ENCODE measurements at places on chromosomes 5 and 9.

DNA sequence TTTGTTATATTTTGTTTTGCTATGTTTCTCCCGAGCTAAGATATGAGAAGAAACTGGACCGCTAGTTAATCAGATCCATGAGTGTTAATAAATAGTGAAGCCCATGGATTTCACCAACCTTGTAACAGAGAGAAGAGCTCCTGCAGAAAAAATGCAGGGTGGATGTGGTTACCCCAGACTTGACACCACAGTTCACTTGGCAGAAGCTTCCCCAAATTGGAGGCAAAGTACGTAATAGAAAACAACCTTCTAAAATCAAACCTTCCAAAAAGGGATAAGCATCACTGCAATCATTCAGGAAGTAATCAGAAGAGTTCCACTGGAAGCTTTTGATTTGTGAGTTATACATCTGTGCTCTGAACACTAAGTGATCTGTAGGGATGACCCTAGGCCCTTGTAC, 267.5 kb downstream of the ACTL7B start:
- DNase-seq = no peak

DNA sequence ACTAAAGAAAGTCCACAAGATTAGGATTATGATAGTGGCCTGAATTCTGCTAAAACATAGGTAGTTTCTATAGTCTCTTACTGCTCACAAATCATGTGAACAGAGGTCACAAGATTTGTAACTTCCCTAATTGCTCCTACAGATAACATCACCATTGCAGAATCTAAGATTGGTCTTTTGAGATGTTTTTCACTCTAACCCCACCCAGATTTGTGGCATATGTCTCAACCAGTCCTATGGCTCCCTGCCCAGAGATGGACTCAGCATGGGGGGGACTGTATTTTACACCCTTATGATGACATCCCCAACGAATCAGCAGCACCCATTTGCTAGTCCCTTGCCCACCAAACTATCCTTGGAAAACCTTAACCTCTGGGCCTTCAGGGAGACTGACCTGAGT, 1046.2 kb downstream of the CDH12 start:
- no peak for DNase-seq

GRCh38 chr9:136499071-136499934, 16.5 kb upstream of the SEC16A start:
- DNase-seq = no peak

GRCh38 chr9:137229903-137230704, 597 bp upstream of the SLC34A3 start:
- no peak for DNase-seq

GRCh38 chr5:107809201-107810034, 138.7 kb upstream of the EFNA5 start:
- DNase-seq = no peak

DNA sequence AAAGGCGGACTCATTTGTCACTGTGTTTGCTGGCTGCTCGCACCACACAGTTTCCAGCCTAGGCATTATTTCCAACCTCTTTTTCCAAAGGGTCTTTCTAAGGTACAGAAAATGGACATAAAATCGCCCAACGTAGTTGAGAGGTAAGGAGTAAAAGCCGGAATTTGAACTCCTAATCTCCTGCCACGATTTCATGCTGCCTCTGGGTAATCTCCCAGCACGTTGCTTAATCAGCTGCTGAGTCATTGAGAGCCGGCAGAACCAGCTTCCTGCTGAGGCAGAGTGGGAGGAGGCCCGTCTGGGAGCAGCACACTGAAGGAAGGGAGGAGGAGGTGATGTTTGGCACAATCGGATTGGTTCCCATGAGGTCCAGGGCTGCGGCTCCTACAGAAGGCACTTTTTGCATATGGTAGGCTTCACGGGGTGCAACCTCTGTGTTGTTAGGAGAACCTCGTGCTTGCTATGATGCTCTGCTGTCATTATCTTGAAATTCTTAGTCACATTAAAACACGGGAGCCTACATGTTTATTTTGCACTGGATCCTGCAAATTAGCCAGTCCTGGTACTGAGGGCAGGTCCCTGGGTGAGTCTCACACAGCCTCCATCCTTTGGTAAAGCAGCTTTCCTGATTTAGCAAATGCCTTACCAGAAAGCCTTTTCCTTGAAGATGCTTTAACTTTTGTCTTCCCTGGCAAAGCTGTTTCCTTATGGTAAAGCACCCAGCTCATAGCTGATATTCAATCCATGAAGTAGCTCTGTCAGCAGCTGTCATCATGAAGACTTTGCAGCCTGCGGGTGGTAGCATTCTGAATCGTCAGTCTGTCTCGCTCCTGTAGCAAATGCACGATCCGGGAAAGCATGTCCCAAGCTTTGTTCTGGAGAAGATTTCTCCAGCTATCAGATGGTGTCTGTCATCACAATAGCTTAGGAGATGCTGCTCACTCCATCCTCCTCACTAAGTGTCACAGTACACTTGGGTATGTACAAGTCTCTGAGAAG, 191.6 kb upstream of the MSX2 start:
- no peak for DNase-seq

DNA sequence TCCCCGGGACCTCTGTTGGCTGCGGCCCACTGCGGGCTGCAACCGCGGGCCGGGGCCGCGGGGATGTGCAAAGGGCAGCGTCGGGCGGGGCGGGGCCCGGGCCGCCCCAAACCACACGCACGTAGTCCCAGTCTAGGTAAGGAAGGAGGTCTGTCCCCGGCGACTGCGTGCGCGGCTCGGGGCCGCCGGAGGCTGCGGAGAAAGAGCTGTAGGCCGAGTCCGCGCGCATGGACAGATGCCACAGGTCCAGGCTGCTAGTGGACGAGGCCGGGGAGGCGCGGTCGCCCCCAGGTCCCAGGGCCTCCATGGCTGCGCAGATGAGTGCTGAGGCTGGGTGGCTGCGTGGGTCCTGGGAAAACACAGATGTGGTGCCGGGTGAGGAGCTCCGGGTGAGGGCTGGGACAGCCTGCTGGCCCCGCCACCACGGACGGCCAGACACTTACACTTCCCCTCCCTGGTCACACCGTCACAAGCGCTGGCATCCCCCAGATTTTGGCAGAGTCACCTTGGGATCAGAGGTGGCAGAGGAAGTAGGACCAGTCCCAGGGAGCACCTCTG, 4.5 kb downstream of the SHROOM1 start:
- DNase-seq = no peak

- no peak for DNase-seq
Measured at GRCh38 chr5:178278358-178279023, 45.9 kb upstream of the PHYKPL start.

GRCh38 chr5:5880077-5880763, 457.7 kb downstream of the ICE1 start:
- no peak for DNase-seq

Data from NCI-H1694 (cell line).